ENCODE measurements at places on chromosomes 4 and X.

DNA sequence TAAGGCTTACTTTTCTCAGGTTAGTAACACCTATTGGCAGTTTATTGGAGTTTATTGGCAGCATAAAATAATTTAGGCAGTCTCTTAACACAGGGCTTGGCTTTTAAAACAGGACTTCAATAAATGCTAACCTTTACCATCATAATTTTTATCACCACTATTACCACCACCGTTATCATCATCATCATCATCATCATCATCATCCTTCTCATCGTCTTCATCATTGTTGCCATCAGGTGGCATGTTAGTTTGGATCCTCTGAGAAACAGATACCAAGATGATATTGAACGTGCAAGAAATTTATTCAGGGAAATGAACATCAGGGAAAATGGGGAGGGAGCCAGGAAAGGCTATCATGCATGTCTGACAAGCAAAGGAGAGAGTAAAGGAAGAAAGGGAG, 16.2 kb downstream of the GBA3 start:
- DNase-seq, result no peak

- DNase-seq, result no peak
These were observed 98.8 kb downstream of the ANXA3 start for GRCh38 chr4:78650106-78651024.

DNA sequence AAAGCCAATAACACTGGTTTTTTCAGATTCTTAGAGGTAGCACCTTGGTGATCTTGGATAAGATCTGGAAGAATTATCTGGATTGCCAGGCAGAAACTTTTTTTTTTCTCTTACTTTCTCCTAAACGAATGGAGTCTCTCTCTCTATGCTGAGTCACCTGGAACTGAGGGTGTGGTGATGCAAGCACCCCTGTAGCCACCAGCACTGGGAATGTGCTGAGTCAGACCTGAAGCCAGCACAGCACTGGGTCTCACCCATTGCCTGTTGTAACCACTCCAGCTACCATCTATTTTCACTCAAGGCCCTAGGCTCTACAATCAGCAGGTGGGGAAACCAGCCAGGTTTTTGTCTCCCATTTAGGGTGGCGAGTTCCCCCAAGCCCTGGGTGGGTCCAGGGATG, 923.8 kb downstream of the RAPGEF2 start:
- DNase-seq, result no peak

DNA sequence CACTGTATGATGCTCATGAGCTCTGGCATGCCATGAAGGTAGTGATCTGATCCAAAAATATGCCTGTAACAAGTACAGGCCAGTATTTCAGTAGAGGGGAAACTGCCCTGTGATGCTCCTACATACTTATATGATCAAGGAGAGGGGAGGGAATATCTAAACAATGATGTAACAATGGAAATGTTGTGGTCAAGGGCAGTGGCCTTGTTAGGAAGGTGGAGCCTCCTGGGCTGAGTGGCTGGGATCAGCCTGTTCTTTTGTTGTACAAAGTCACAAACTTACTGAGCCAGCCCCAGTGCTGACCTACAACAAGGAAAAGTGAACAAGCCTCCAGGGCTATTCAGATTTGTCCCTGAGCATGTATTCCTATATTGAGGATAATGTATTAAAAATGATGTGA, 70.3 kb downstream of the ANXA10 start:
- no peak for DNase-seq

DNA sequence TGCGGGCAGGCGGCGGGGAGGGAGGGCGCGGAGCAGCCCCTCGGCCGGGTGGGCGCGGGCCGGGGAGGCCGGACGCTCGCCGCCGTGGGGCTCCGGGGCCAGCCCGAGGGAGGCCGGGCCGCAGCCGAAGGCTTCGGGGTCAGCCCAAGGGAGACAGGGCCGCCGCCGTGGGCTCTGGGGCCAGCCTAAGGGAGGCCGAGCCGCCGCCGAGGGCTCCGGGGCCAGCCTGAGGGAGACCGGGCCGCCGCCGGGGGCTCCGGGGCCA, 251 bp downstream of the KIAA0232 start:
- no peak for DNase-seq

DNA sequence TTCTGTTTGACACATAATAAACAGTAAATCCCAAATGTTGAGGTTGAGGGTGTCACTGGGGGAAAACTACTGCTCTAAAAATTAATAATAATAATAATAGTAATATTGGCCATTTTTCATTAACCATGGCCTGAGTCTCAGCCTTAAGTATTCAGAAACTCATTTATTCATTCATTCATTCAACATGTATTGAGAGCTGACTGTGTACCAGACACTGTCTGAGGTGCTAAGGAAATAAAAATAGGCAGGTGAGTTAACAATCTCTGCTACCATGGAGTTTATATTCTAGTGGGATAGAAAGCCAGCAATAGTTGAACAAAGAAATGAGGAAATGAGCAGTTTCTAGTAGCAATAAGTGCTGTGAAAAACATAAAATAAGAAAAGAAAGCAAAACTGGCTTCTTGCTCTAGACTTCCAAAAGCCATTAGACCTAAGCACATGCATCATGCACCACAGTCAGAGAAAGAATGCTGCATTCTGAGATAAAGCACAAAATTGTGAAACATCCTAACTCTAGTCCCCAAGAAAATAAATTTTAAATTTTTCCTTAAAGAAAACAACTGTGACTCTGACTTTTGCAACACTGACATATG, 278.7 kb downstream of the RCHY1 start:
- no peak for DNase-seq

GRCh38 chr4:170423137-170423536, 333.4 kb upstream of the AADAT start:
- no peak for DNase-seq

- no peak for DNase-seq
These were observed 113.6 kb downstream of the CNKSR2 start for GRCh38 chrX:21487832-21488231.

DNA sequence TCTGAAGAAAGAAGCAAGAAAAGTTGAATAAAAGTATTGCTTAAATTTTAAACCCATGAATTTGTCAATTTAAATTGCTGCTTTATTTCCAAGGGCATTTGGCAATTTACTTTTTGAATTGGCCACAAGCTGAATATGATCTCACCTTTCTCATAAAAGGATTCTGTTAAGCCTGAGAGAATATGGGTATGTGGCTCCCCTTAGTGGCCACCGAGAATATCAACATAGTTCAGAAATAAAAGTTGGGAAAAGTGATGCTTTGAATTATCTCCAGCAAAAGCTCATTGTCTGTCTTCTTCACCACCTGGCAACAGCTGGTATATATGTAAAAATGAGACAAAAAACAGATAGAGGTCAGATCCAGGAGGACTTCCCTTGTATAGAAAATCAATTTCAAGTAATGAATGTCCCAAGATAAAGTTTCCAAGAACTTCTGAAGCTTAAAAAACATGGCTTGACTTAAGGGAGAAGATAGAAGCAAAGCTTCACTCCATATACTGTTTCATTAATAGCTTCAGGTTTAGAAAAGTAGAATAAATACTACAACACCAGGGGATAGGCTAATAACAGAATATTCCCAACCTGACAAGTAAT, 290.7 kb upstream of the FAM241A start:
- peak; percentile 22 for DNase-seq

DNA sequence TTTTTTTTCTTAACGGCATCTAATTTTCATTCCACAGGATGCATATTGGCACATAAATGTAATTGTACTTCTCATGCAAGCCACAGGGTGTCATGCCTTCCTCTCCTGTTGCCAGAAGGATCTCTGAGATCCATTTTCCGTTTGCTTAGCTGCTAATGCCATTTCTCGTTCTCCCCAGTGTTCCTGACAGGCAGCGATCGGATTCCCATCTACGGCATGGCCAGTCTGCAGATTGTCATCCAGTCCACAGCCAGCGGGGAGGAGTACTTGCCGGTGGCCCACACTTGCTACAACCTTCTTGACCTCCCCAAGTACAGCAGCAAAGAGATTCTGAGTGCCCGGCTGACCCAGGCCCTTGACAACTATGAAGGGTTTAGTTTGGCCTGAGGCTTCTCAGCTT, 8.9 kb upstream of the NAP1L5 start:
- DNase-seq, result peak; percentile 60

GRCh38 chrX:70664726-70665125, 220.1 kb downstream of the DLG3 start:
- DNase-seq, result no peak

DNA sequence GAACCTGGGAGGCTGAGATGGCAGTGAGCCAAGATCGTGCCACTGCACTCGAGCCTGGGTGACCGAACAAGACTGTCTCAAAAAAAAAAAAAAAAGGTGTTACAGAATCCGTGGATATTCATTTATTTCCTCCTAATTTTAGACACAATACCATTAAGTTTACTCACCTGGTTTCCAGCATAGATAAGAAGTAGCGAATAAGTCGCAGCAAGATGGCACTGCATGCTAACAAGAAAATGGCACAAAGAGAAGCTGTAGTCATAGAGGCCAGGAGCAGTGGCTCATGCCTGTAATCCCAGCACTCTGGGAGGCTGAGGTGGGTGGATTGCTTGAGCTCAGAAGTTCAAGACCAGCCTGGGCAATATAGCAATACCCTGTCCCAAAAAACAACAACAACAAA, 17.0 kb upstream of the MOB1B start:
- DNase-seq, result no peak

DNA sequence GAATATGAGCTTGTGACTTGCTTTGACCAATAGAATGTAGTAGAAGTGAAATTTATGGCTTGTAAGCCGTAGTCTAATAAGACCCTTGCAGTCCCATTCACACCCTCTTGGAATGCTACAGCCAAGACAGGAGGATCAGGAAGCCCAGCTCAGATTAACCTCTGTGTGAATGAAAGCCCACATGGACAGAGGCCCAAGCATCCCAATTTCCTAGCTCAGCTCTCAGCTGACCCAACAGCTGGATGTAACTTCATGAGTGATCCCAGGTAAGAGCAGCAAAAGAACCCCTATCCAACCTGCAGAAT, 12.8 kb upstream of the PPM1K start:
- DNase-seq, result no peak

DNA sequence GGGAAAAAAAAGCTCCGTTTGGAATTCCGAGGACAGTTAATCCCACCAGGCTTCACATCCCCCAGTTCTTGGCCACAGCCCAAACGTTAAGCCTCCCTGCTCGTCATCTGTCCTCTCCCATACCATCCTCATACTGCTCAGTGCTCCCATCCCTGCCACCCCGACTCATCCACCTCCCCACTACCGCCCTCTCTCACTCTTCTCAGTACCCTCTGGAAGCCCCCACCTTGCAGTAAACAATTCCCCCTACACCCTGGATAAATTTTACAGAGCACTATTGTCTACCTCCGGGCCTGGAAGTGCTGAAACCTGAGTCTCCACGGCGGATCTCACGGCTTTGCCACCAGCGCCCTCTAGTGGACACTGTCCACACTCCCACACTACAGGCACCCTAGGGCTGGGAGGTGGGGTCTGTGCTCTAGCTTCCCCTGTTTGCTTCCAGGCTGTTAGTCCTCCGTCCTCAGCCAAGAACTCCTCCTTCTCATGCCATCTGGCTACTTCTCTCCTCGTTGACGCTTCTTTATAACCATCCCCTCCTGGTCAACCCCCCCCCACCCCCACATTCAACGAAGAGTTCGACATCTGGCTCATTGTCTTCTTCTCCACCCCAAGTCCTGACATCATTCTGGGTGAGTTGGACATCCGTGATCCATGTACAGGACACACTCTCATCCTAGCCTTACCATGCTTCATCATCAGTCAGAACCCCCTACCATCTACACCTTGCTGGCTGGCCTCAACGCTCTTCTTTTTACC, 54.5 kb downstream of the RTL9 start:
- DNase-seq, result peak; percentile 63

DNA sequence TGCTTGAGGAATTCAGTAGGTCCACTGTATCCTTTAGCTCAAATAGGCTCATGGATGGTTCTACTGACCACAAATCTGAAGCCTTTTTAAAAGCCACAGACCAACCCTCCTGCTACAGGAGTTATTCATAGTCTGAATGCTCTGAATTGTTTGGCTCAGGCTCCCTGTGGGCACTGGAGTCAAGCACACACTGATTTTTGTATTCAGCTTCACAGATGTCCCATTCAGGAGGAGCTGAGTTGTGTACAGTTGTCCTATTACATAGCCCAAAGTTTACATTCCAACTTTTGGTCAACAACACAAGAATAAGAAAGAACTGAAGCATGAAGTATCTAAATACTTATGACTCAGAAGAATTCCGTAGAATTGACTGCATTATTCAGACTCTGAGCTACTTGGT, 243.9 kb downstream of the UNC5C start:
- DNase-seq, result peak; percentile 56

- no peak for DNase-seq
These were observed 106.3 kb downstream of the CDS1 start for GRCh38 chr4:84689197-84689596.

DNA sequence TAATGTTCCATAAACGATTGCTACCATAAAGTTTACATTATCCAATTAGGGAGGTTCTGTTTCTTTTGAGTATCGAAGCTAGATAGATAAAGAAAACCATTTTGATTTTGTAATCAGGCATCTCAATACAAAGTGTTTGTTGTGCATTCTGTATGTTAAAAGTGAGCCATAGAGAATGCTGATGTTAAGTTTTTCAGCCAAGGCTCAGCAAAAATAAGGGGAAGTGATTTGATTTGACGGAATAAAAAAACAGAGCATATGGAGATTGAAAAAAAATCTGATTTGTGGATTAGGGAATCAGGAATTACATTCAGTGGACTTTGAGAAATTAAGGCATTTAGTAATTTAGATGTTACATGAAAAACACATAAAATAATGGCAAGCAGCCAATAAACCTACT, 314.8 kb downstream of the PPP3CA start:
- no peak for DNase-seq

DNA sequence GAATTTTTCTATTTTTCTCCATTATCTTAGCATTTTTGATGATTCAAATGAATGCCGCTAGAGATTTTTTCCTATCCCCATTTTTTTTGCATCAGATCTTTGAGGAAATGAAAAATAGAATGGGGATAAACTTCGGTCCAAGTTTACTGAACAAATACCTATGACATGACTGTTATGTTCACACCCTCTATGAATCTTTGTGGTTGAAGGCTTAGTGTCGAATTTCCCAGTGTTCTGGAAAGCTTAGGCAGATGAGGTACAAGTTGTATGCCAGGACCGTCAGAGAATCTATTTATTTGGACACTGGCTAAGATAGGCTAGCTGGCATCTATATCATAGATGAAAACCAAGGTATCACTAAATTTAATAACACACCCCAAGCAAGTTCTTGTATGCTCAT, 123.4 kb downstream of the SPCS3 start:
- no peak for DNase-seq

DNA sequence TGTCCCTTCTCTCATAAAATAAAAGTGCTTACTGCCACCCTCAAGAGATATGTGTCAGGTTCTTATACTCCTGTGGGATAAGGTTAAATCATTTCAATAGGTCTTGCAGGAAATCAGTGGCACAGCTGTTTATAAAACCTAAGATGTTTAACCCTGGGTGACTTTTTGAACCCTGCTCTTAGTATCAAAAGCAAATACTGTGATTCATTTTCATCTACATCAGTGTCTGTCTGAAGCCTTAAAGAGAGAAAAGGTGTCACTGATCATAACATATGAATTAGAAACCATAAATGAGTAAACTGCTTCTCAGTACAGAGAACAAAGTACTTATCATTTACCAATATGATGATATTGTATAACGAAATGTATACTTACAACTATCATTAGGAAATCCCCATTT, 59.0 kb downstream of the CCSER1 start:
- no peak for DNase-seq

GRCh38 chr4:46931981-46932380, 22.9 kb upstream of the COX7B2 start:
- no peak for DNase-seq
